ENCODE measurements at places on chromosomes 2 and 18.
A peak's percentile ranks its signal among the peaks of the same experiment; 100 is the strongest.

GRCh38 chr2:106288873-106289272, 94.8 kb upstream of the UXS1 start:
- no peak for DNase-seq

GRCh38 chr2:237540823-237541222, 25.6 kb upstream of the PRLH start:
- DNase-seq, result no peak

- DNase-seq, result peak; percentile 11
These were observed 5.8 kb downstream of the SLC14A2 start for GRCh38 chr18:45621061-45621511.

- peak; percentile 72 for DNase-seq
These were observed 84.2 kb upstream of the LAPTM4A start for GRCh38 chr2:20135631-20136050.

All from BE2C (cell line).